ENCODE measurements at places on chromosomes 16 and 17. TPM values are rescaled to one million over a fixed set of nuclear protein-coding genes. Genes with fewer than 3 reads are reported as not detected.

DNA sequence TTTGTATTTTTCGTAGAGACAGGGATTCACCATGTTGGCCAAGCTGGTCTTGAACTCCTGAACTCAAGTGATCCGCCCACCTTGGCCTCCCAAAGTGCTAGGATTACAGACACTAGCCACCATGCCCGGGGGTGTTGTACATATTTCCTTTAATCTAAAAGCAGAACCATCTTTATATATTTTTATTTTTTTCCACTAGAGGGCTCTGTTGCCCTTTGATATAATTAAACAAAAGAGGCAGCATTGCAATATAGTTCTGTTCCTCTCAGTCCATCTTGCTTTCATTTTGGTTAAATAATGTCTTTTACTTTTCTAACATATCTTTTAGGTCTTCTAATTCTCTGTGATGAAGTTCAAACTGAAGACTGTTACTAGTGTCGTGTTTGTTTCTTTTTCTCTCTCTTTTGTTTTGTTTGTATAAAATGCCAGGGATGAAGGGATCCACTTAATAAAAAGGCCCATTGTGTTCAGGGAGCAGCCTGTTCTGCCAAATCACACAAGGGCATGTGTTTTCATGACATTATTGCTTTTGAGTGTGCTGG, 23.4 kb downstream of the WWOX start:
- no peaks in the 10 kb centered on the region for H3K27me3 ChIP-seq
- H3K27ac ChIP-seq, result peak overlapping the region; percentile 37
- peaks cover 7% of the 10 kb centered on the region for H3K4me1 ChIP-seq
- H3K4me3 ChIP-seq, result no peak overlapping the region
- no peaks in the 10 kb centered on the region for H3K36me3 ChIP-seq

DNA sequence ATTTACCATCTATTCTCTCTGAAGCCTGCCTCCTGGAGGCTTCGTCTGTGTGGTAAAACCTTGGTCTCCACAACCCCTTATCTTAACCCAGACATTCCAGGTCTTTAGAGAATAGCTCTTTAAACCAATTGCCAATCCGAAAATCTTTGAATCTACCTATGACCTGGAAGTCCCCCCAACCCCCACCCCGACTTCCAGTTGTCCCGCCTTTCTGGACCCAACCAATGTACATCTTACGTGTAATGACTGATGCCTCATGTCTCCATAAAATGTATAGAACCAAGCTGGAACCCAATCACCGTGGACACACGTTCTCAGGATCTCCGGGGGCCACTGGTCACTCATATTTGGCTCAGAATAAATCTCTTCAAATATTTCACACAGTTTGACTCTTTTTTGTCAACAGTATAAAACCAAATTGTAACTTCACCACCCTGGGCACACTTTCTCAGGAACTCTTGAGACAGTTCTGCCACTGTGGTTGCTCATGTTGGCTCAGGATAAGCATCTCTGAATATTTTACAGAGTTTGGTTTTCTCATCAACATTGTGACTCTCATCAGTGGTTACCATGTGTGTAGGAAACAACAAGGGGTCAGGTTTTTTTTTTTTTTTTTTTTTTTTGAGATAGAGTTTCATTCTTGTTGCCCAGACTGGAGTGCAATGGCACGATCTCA, 18.1 kb upstream of the DNAH17 start:
- no peaks in the 10 kb centered on the region for H3K27me3 ChIP-seq
- DNase-seq, result no peak
- peaks cover 32% of the 10 kb centered on the region for H3K4me1 ChIP-seq
- no peak overlapping the region for H3K4me3 ChIP-seq

The TP53TG3 gene
- total RNA-seq, result not detected

DNA sequence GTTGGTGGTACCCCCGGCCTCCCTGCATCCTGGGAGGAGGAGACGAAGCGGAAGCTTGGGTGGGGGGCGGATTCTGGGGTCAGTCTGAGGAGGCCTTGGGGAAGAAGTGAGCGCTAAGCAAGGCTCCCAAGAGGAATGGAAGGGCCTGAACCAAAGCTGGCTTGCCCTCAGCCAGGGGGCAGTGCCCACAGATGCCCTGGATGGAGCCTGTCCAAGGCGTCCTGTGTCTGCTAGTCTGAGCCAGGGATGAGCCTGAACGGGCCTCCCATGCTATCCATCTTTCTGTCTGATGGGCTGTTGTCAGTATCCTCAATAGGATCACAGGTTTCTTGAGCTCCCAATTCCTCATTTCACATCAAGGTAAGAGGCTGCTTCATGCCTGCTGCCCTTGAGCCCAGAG, 122.3 kb upstream of the LHX1 start:
- peak; percentile 42 for DNase-seq
- no peak overlapping the region for H3K27ac ChIP-seq
- no peaks in the 10 kb centered on the region for H3K4me1 ChIP-seq
- H3K27me3 ChIP-seq, result peaks cover 49% of the 10 kb centered on the region
- H3K4me3 ChIP-seq, result no peak overlapping the region
- H3K36me3 ChIP-seq, result no peaks in the 10 kb centered on the region

All from osteoblast (primary cell).